Endothelial cell (in vitro differentiated cells): ENCODE measurements at places on chromosomes 2 and 18. TPM values are rescaled to one million over a fixed set of nuclear protein-coding genes. Genes with fewer than 3 reads are reported as not detected.

ZDBF2 gene
- total RNA-seq: 38.1 TPM

MARS2 gene
- total RNA-seq: 13.5 TPM

DNER gene
- 0.15 TPM for total RNA-seq

TANC1 gene
- total RNA-seq: 84.1 TPM

IMPA2 gene
- total RNA-seq: 24.1 TPM

ASB18 gene
- total RNA-seq: not detected

METTL8 gene
- total RNA-seq: 18.2 TPM

GKN2 gene
- 0.36 TPM for total RNA-seq

PER2 gene
- total RNA-seq: 5.5 TPM

PPP1R1C gene
- 0.97 TPM for total RNA-seq

TEKT4 gene
- not detected for total RNA-seq

UGT1A5 gene
- not detected for total RNA-seq

EGR4 gene
- total RNA-seq: 0.15 TPM
